ENCODE measurements at places on chromosomes 12 and 14.

GRCh38 chr12:101608301-101609133 lies 13.7 kb downstream of the MYBPC1 start:
- no peak for DNase-seq

DNA sequence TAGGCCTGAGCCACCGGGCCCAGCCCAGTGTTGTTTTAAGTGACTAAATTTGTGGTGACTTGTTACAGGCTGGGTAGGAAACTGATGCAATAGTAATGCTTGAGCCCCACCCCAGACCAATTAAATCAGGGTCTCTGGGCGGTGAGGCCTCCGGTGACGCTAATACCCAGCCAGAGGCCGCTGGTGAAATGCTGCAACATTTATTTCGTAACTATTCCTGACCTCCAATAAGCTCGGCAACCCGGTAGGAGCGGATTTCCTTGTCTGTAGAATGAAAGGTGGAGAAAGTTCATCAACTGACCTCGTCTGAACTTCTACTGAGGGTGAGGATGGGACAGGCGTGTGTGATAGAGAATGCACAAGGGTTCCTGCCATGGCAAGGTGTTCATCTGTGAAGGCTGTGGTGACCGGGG lies 42.3 kb downstream of the FZD10 start:
- DNase-seq: no peak

DNA sequence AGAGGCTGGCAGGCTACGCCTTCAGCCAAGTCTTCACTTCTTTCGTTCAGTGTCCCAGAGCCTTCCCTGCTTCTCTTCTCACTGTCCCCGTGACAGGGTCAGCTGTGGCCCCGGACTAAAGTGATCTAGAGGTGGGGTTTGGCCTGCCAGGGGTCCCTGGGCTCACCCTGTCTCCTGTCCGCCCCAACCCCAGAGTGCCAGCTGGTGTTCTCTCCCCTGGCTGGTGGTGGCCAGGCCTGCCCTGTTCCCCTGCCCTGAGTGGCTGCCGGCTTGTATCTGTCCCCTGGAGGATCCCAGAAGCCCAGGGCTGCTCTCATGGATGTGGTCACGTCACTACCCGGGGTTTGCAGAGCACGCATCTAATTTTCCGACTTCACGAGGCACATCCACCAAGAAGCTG lies 297.4 kb downstream of the GLT1D1 start:
- DNase-seq: no peak

DNA sequence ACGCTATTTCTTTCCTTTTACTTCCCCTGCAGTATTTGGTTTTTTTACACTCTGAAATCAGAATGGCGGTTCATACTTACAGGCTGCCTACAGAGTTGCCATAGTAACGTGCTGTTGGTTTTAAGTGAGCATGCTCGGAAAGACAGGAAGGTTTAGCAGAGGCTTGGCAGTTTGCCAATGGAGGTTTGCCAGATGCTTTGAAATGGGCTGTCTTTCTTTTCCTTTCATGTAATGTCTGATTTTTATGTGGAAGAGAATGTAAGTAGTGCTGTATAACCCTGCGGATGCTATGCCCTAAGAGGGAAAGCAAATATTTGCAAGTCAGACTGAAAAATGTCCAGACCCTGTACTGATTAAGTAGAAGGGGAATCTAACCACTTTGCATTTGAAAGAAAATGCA lies 32.8 kb downstream of the ARID4A start:
- DNase-seq: peak; percentile 92

DNA sequence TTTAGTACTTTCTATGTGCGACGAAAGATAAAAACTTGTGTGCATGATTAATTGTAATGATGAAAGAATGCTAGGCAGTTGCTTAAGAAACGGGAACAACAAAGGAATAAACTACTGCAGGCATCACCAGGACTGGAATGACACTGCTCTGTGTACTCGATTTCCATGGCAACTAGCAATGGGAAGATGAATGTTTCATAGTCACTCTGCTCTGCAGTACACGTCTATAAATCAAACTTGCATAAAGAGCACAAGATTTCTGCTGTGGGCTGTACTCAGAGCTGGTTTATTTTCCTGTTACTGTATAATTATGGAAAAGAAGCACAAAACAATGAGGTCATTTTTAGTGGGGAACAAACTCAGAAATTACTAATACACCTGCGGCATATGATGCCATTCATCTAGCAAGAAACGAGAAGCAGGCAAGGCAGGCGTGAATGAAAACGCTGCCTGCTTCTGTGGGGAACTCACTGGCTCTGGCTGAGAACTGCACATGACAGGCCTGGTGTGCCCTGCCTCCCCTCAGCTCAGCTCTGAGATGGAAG lies 41.8 kb downstream of the EFCAB11 start:
- no peak for DNase-seq

GRCh38 chr14:86540636-86541247 lies 1010.8 kb downstream of the FLRT2 start:
- no peak for DNase-seq

DNA sequence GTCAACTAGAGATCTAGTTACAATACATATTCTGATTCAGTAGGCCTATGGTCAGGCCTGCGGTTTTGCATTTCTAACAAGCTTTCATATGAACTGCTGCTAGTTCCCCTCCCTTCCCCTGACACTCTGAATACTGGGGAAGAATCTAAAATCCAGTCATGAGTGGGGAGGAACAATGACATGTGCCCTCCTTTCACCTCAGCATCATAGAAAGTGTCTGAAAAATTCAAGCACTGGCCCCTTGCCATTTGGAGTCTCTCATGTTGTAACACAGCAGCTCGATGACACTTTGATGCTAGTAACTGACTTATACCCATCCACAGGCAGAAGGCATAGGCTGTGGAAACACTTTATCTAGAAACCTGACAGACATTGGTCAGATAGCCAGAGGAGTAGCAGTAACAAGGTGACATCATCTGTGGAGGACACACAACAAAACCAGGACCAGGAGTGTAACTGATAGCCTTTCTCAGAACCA lies 161.9 kb upstream of the RASSF8 start:
- no peak for DNase-seq

DNA sequence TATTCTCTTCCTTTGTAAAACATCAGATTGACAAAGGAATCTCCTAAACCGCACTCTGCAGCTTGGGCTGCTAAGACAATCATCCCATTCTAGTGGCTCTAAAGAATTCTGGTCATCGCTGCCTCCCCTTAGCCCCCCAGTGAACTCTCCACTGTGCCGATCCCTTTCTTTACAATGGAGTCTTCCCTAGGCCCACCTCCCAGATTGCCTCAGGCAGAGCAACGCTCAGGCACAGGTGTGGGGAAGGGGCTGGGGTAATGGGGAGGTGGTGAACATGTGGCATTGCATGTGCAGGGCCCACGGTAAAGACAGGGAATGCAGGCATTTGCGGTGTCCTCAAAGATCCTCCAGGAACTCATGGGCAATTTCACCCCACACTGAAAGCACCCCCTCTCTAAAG lies 86.3 kb downstream of the PLEKHG3 start:
- DNase-seq: no peak

- no peak for DNase-seq
These were observed 791.0 kb downstream of the TMTC2 start for GRCh38 chr12:83477696-83478095.

- DNase-seq: no peak
These were observed 73.6 kb downstream of the SRGAP1 start for GRCh38 chr12:63917864-63918799.

- DNase-seq: no peak
These were observed 45.5 kb downstream of the EML1 start for GRCh38 chr14:99838639-99839134.

GRCh38 chr12:45833401-45833800 lies 103.9 kb downstream of the ARID2 start:
- DNase-seq: no peak

DNA sequence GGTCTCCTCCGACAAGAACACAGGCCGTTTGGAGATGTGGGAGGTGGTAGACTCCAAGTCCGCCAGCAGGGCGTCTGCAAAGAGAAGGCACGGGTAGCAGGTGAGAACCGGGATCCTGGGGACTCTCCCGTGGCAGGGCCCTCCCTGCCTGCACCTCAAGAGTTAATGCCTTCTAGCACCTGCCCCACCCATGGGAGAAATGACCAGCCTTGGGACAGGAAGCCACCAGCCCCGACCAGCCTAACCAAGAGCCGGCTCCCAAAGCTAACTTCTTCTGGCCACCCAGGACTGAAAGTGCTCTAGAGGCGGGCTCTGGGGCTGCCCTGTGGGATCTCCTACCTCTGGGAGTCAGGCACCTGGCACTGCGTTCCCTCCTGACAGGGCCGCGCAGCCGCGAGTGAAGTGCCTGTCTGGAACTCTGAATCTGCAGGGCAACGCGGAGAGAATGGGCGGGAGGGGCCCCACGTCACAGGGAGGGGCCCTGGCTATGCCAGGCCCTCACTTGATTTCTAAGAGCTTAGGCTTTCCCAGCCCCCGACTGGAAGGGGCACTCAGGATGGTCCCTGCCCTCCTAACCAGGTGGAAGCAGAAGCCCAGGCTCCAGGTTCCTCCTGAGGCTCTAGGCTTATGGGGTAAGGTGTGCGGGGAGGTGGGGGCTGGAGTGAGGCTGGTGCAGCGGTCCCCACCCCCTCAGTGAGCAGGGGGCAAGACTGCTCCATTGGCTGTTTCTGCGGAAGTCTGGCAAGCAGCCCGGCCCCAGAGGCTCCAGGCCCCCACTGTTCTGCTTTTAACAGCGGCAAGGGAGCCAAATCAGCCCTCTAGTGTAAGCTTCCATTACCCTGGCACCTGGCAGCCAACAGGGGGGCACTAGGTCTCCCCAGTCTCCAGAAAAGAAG lies 23.6 kb upstream of the RPLP0 start:
- no peak for DNase-seq

GRCh38 chr12:24974216-24974615 lies 25.3 kb upstream of the BCAT1 start:
- no peak for DNase-seq

- DNase-seq: peak; percentile 83
These were observed 23.6 kb downstream of the HSP90AA1 start for GRCh38 chr14:102063109-102063807.

DNA sequence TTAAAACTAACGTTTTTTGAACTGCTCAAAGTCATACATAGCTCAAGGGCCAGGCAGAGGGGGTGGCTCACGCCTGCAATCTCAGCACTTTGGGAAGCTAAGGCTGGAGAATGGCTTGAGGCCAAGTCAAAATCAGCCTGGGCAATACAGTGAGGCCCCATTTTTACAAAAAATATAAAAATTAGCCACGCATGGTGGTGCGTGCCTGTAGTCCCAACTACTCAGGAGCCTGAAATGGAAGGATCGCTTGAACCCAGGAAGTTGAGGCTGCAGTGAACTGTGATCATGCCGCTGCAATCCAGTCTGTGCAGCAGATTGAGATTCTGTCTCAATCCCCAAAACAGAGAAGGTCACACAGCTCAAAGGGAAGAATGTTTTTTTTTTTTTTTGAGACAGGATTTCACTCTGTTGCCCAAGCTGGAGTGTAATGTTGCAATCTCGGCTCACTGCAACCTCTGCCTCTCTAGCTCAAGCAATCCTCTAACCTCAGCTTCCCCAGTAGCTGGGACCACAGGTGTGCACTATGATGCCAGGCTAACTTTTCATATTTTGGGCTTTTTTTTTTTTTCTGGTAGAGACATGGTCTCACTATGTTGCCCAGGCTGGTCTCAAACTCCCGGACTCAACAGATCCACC lies 2.9 kb downstream of the RBM23 start:
- no peak for DNase-seq
